ENCODE measurements at places on chromosomes 4 and X.

GRCh38 chr4:184169225-184169867 lies 48.3 kb downstream of the ENPP6 start:
- no peak for DNase-seq

DNA sequence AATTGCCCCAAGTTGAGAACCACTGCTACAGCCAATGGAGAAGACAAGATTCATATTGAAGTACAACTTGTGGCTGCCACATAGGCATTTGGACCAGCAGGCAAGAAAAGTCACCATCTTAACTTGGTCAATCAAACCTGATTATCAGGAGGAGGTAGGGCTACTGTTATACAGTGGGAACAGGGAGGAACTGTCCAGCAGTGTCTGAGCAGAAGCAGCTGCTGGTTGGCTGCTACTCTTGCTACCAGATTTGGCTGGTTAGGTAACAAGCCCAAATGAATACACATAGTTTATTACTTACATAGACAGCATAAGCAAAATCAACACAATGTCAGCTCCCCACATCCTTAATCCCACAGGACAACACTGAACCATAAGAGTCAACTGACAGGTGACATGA lies 39.4 kb downstream of the ATP1B4 start:
- no peak for DNase-seq

- peak; percentile 2 for DNase-seq
Observed at GRCh38 chrX:52933976-52934703, 24.2 kb downstream of the FAM156A start.

DNA sequence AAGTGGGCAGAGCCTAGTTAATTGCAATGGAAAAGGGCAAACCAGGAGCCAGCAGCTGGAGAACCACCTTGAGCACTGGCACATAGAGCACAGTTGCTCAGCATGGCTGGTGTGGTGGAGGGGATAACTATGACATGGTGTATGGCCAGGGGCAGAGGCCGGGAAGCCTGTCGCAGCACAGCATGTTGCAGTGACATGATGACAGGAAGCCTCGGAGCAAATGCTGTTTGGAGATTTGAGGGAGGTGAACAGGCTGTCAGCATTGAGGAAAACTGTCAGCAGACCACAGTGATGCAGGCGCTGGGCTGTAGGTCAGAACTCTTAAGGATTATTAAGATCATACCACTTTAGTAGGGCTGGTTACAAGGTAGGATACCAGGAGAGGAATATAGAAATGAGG lies 228.7 kb downstream of the CBR4 start:
- no peak for DNase-seq

DNA sequence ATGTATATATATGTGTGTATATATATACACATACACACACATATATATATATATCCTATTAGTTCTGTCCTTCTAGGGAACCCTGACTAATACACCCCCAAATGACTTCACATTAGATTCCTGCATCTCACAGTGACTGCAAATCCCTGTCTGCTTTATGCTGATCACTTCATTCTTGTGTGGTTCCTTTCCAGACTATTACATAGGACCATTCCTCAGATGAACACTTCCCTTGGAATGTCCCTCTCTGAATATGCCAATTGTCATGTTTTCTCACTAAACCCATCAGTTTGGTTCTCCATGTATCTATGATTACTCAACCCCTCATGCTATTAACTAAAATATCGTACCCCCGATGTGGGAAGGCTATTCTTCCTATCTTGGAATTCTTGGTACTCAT lies 605.2 kb upstream of the NR3C2 start:
- no peak for DNase-seq

- no peak for DNase-seq
Observed at GRCh38 chr4:111231281-111231680, 608.4 kb upstream of the PITX2 start.

GRCh38 chr4:27088491-27088890 lies 227.8 kb downstream of the STIM2 start:
- no peak for DNase-seq

DNA sequence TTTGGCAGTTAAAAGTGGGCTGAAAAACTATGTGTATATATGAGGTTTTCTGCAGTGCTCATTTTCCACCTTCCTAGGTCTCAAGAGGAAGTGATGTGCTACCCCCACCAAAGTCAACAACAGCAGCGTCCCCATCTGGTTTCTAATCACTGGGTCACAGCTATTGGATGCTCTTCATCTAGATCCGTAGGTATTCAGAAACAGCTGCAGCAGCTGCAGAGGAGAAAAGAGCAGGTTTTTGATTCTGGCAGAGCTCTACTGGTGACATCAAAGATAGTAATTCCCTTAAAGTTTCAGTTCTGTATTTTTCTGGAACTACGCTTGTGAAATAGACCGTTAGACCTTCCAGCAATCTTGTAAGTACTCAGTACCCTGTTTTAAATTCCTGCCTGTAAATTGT lies 5.8 kb upstream of the GUCY2F start:
- peak; percentile 1 for DNase-seq

DNA sequence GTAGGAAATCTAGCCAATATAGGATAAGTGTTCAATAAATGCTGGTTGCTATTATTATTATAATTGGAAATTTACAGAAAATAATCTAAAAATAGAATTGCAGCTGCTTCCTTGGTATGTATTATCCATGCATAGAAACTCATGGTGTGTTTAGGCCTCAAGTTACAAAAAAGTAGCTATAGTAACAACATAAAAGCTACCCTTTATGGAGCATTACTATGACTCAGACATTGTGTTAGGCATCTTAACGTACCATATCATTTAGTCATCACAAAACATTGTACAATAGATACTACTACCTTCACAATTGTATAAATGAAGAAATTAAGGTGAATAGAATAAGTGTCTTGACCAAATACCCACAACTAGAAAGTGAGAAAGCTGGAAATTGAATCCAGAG lies 126.9 kb upstream of the NRK start:
- DNase-seq, result no peak

- no peak for DNase-seq
Observed at GRCh38 chrX:124619710-124620109, 273.3 kb downstream of the SH2D1A start.

DNA sequence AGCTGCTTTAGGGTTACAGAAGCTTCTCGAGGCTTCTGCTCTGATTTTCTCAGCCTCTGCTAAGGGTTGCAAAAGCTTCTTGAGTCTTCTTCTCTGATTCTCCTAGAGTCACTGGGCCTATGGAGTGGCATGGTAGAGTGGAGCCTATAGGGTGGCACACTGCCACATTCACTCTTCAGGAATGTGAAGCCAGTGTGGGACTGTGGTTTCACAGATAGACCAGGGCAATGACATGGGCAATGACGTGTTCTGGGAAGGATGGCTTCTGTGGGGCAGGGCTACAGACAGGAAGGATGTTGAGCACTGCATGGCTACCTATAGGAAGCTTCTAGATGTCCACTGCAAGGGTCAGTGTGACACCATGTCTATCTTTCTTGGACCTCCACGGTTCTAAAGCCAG lies 11.0 kb upstream of the MAMLD1 start:
- DNase-seq, result no peak

DNA sequence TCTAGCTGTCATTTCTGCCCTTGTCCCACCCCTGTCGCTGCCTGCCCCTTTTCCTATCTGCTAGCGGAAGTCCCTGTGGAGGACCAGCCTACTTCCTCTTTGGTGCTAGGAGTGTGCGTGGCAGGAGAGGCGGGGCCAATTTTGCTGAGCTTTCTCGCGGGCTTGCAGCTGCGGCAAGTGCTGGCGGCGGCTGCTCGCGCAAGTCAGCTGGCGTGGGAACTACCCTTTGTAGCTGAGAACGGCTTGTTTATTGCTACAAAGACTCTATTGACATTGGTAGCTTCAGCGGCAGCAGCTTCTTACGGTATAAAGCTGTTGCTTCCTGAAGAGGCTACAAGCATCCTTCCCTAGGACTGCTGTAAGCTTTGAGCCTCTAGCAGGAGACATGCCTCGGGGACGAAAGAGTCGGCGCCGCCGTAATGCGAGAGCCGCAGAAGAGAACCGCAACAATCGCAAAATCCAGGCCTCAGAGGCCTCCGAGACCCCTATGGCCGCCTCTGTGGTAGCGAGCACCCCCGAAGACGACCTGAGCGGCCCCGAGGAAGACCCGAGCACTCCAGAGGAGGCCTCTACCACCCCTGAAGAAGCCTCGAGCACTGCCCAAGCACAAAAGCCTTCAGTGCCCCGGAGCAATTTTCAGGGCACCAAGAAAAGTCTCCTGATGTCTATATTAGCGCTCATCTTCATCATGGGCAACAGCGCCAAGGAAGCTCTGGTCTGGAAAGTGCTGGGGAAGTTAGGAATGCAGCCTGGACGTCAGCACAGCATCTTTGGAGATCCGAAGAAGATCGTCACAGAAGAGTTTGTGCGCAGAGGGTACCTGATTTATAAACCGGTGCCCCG lies at the start of gene MAGEH1:
Gene MAGEH1 (plus strand): TSS at position 138 of the 843 bp plus-strand sequence. CDS start 248 bp downstream, at position 386.
- peak; percentile 76 for DNase-seq

DNA sequence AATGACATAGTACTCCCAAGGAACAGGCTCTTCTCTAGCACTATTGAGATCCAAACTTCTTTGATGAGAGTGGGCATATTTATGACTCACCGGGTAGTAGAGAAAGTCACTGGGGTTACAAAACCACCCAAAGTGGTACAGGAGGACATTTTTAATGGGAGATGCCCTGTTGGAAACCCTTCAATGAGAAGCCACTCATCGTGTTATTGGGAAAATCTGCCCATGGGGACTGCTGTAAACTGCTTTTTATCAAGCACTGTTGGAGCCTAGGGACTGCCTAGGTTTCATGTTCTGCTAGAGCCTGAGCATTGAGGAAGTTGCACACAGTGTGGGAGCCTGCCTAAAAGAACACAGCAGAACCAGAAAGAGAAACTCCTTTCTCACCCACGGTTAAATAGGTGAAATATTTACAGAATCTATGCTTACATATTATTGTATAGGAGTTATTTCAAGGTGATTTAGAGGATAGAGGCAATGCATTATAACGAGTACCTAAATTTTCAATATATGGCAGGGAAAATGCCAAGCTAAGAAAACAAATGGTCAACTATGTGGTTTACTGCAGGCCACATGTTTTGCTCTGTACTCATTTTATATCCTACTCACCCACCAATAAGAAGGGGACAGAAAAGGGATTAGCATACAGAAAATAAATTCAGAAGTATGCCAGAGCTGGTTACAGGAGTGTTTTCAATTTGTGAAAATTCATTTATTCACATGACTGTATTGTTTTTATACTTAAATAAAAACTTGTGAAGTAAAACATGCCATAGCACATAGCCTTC lies 559.1 kb downstream of the FSTL5 start:
- DNase-seq, result no peak

DNA sequence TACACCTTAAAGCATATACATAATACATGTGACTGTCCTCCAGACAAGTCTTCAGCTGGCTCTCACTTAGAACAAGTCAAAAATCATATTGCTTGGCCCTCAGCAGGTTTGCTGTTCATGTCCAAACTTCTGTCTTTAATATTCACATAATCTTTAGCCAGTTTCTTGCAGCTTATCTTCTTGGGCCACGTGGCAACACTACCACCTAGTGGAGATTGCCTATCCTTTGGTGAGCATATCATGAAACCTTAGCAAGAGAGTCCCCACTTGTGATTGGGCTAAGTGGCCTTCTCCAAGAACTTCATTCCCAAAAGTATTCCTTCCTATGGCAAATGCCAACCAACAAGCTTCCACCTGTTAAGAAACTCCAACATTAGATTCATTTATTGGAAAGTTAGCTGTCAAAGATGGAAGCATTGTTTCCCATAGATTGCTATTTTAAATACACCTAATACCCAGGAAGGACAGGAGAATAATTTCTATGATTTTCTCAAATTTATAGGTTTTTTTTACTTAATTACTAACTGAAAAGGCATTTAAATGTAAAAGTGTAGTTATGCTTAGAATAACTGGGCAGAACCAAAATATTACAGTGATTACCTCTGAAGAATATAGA lies 231.9 kb upstream of the INTU start:
- DNase-seq, result peak; percentile 4

DNA sequence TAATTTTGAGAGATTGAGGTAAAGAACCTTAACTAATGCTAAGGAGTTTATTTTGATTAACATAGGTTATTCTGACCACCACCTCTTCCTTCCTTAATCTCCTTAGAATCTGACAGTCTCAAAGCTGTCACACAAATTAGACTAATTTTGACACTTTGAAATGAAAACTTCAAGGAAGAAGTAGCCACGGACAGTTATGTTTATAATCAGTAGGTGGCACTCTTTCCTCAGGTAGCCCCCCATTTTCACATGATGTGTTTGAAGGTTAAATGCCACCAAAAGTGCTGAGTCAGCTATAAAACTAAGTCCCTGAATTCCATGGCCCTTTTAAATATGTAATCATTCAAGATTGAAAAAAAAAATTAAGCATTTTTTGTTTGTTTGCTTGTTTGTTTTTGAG lies 22.4 kb downstream of the TMEM33 start:
- peak; percentile 23 for DNase-seq

DNA sequence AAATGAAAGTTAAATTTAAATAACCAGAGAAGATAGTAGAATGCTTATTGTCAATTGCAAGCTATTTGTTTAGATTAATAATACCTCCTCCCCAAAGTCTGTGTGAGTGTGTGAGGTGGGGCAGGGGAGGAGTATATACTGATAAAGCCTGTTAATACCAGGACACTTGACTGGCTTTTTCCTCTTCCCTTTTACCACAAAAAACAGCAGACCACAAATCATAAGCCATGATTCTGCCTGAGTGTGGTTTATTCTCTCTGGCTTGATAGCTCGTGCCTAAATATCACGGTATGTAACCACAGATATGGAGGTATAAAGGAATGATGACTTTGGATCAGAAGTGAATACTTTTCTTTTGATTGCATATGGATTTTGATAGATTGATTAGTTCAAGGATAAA lies 21.9 kb upstream of the SCRG1 start:
- no peak for DNase-seq

DNA sequence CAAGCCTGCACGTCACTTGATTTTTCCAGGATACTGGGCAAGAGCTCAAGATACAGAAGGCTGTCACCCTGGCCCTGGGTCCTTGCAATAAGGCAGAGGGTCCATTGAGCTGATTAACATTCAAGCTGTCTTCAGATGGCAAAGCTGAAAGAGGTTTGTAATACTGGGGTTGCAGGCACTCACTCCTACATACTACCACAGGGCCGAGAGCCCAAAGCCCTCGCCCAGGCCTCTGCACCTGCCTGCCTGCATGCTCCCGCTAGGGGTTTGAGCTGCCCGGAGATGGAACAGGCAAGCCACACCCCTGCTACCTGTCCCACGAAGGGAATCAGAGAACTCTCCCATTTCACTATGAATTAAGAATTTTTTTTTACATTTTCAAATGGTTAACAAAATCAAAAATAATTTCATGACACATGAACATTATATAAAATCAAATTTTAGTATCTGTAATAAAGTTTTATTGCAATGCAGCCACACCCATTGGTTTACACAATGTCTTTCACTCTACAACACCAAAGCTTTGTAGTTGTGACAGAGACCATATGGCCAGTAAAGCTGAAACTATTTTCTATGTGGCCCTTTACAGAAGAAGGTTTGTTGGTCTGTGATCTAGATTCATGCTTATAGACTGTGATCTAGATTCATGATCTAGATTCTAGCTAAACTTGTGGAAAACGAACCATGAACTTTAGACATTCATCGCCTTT lies 530.4 kb upstream of the IGFBP7 start:
- DNase-seq, result no peak

GRCh38 chr4:41318839-41319530 lies 62.3 kb downstream of the UCHL1 start:
- no peak for DNase-seq

GRCh38 chrX:135490979-135491514 lies 29.4 kb upstream of the INTS6L start:
- no peak for DNase-seq

- DNase-seq, result no peak
Observed at GRCh38 chr4:39636531-39637184, 2.0 kb downstream of the SMIM14 start.

Measured in germinal center (tissue), 1 donor.